Left ventricle myocardium inferior (tissue), 1 donor: ENCODE measurements at places on chromosomes 1 and 21.

DNA sequence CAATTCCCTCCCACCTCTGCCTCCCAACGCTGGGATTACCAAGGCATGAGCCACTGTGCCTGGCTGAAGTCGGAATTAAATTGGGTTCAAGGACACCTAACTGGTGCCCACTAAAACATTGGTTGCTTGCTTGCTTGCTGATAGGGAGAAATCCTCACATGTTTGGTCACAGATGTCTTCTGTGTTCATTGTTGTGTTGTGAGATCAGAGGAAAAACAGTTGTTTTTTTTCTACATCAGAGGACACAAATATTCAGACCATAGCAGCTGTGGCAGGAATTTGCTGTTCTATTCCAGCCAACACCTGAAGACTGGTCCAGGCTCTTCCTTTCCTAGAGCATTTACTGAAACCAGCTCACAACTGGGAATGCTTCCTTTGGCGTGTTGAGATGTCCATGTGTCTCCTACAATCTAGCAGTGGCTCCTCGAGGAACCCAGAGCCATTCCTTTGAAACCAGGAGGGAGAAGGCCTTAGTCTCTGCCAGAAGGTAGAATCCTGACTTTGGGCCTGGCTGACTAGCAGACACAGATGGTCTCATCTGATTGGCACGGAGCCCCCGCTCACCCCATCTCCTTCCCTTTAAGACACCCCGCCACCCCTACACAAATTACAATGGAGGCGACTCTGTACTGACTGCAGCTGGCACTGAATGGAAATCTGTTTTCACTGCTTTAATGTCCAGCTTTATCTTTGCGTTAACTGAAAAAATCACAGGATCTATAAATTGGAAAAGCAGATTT lies 24.3 kb upstream of the TRIM17 start:
- DNase-seq, result no peak

DNA sequence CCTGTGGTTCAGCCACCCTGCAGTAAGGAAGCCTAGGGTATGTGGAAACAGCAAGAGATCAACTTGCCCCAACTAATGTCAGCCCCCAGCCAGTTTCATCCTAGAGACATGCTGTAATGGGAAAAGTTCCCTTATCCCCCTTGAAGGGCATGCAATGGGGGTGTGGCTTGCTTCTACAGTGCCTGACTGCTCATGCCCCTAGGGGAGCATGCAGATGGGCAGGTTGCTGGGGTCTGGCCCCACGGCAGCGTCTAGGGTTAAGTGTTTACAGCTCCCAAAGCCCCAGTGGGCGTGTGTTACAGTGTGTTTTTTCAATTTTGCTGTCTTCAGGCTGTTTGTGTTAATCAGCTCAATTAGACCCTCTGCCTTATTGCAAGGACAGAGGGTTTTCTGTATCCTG lies 1105.9 kb downstream of the AMY1C start:
- no peak for DNase-seq

DNA sequence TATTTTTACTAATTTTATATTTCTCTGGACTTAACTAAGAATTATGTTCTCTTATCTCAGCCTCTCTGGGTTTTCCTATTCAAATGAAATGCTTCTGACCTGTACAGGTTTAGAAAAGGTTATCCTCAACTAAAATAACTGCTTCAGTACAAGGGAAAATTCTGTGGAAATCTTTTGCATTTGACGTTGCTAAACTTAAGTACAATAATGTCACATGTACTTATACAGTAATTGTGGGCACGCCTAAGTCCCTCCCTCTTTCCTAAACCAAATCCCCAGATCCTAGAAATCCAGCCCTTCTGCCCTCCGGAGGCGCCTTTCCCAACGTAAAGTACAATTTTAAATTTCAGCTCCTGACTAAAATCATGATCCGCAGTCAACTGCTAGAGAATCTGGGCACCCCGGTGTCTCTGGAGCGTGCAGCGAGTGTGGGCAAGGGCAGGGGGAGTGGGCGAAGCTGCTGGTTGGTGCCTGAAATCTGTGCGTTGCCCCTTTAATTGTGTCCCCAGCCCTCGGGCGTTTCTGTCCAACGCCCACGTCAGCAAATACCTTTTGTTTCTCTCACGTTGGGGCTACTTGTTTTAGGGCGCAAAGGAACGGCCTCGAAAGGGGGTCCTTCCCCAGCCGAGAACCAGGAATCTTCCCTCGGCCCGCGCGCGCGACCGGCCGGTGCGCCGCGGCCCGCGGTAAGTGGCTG lies at the start of gene ZBTB8A:
TSS of gene ZBTB8A (plus strand) at position 541 of the 697 bp plus-strand sequence. CDS start 53,505 bp downstream, outside the sequence.
- DNase-seq, result peak; percentile 18

GRCh38 chr1:165826565-165827267 lies 698 bp upstream of the UCK2 start:
- DNase-seq, result no peak

GRCh38 chr1:8752921-8753713 lies 64.3 kb downstream of the RERE start:
- DNase-seq, result no peak

- DNase-seq, result peak; percentile 29
Observed at GRCh38 chr1:209850342-209850979, 22.7 kb downstream of the UTP25 start.

DNA sequence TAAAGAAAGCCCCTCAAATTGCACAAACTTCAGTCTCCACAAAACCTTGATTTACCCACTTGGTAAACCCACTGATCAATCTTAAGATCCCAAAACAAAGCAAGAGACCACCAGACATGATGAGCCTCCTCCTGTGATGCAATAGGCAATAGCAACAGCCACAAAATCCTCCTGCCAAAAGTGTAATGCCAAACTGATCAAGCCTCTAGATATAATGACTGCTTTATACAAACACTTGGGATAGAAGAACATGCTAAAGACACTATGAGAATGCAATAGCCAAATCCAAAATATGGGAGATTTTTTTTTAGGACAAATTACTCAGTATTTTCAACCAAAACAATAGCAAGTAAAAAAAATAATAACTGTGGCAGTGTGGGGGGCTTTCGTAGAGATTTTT lies 64.9 kb upstream of the PTGFRN start:
- no peak for DNase-seq

DNA sequence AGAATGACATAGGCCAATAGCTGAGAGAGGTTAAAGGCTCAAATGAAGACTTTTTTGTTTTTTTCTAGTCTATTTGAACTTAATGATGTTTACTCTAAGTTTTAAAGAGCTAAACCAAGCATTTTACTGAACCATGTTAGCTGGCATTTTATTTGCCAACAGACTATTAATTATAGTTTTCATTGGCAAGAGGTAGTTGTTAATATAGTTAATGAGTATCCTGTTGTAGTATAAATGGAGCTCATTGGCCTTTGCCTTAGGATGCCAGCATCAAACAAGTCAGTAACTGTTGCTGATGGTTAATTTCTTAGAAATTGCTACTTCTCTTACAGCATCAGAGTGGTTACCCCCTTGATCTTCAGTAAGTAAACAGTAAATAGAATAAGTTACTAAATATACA lies 339.0 kb upstream of the B3GALT2 start:
- DNase-seq, result no peak

DNA sequence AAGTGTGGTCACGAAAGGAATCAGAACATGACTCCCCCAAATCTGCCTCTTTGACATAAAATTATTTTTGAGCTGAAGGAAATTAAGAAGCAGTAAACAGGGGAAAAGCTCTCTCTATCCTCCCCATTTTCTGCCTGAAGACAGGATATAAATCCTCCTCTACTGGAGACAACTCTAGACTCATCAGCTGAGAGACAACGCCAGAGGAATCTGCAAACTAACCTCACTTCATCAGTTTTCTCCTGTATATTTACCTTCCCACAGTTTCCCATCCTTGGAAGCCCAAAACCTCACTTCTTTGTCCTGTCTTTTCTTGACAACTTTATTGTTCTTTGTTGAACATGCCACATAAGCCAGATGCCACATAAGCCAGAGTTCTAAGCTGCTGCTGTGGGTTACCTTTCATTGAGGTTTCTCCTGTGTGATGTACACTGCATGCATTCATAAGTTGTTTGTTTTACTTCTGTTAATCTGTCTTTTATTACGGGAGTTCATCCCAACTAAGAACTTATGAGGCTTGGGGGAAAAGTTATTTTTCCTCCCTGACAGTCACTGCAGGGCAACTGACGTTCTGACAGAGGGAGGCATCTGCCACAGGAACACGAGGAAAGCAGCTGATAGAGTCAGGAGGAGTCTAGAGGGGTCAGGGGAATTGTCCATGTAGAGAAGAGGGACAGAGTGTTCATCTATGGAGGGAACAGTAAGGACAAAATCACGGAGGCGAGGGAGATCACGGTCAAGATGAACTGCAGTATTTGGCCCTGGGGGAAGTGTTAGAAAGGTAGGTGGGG lies 19.2 kb downstream of the ST6GALNAC3 start:
- DNase-seq, result no peak

- peak; percentile 92 for DNase-seq
Observed at GRCh38 chr1:154154534-154155191, at the start of gene NUP210L. NUP210L (minus strand) TSS chr1:154155073.

GRCh38 chr1:171743081-171743870 lies 1.4 kb upstream of the VAMP4 start:
- DNase-seq, result no peak
